Activated gamma-delta T cell treated with Interleukin-2 at 50 U/mL for 16 hours (primary cell): ENCODE measurements at places on chromosomes 4 and X.

GRCh38 chrX:120562569-120562926 lies 1.8 kb upstream of the CUL4B start:
- no peak for DNase-seq

- no peak for DNase-seq
Observed at GRCh38 chr4:119106036-119107000, 29.3 kb upstream of the MYOZ2 start.

- no peak for DNase-seq
Observed at GRCh38 chrX:113741744-113742143, 842.1 kb upstream of the HTR2C start.

DNA sequence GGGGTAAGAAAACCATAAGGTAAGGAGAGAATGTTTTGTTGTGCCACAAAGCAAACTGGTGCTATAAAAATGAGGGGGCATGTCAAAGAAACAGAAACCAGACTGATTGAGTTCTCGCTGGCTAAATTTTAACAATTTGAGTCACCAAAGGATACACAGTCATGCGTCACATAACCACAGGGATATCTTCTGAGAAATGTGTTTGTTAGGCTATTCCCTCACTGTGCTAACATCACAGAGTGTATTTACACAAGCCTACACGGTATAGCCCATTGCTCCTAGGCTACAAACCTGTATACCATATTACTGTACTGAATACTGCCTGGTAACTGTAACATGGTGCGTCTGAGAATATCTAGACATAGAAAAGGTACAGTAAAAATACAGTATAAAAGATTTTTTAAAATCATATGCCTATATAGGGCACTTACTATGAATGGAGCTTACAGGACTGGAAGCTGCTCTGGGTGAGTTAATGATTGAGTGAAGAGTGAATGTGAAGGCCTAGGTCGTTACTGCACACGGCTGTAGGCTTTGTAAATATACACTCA lies 50.1 kb downstream of the FBXW7 start:
- DNase-seq, result no peak

- no peak for DNase-seq
Observed at GRCh38 chr4:153472122-153473037, 6.2 kb downstream of the TMEM131L start.

- DNase-seq, result no peak
Observed at GRCh38 chr4:120007896-120008436, 58.7 kb downstream of the MAD2L1 start.

- no peak for DNase-seq
Observed at GRCh38 chrX:119469313-119469635, 1.0 kb downstream of the SLC25A5 start.

DNA sequence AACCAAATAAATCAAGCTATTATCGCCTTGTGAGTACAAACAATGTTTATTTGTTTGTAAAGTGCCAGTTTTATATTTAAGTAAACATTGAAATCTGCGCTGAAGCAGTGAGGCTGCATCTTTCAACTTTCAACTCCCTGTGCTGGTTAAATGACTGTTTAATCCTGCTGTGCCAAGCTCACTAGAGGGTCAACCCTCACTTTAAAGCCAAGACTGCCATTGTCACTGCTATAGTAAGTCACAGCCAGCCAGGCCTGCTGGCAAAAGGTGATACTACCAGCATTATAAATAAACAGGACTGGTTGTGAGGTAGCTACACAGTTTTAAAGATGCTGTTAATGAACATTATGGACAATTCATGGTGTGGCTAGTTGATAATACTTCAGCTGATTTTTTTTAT lies 34.6 kb downstream of the EFHC2 start:
- DNase-seq, result no peak

- DNase-seq, result no peak
Observed at GRCh38 chr4:14919785-14920184, 82.5 kb upstream of the CPEB2 start.

DNA sequence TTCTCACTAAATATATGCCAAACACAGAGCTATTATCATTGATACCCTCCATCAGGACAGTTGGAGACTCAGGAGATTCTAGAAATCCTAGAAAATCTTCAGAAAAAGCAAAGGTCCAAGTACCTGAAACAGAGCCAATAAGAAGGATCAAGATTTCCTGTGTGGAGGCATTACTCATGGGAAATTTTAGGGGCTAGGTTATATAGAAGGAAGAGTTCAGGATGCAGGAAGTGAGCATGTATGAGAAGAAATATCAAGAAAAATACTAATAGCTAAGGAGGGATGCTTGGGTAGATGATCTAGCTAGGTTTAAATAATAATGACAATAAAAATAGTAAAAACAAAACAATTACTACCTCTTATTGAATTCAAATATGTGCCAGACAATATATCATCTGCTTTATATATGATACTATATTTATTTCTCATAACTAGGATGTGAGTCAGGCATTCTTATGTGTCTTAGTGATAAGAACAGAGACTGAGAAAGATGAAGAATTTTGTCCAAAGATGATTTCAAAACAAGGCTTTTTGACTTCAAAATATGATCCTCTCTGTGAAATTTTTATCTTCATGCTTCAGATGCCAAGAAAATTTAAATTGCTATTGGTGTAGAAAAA lies 66.4 kb upstream of the HHIP start:
- DNase-seq, result no peak

GRCh38 chr4:2852481-2852921 lies 8.9 kb downstream of the ADD1 start:
- no peak for DNase-seq

DNA sequence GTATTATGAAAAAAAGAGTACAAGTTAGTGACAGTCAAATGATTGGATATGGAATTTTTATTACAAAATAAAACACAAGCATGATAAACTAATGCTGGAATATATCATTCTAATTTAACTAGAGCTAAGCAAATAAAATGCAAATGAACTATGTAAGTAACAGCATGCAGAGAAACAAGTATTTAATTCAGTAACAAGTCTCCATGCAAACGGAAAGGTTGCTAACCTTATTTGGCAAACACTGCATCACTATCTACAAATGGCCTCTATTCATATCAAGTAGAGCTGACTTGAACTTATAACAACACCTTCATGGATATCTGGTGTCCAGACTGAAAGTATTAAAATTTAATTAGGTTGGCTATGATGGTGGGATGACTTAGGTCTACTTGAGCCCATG lies 15.4 kb downstream of the PPM1K start:
- no peak for DNase-seq

GRCh38 chr4:48180234-48180633 lies 46.2 kb upstream of the TXK start:
- no peak for DNase-seq

DNA sequence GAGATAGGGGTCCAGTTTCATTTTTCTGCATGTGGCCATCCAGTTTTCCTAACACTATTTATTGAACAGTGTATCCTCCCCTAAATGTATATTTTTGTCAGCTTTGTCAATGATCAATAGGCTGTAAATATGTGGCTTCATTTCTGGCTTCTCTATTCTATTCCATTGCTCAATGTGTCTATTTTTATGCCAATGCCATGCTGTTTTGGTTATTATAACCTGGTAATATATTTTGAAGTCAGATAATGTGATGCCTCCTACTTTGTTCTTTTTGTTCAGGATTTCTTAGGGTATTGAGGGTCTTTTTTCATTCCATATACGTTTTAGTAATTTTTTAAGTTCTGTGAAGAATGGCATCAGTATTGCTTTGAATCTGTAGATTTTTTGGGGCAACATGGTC lies 8.7 kb upstream of the CXCL3 start:
- DNase-seq, result no peak

DNA sequence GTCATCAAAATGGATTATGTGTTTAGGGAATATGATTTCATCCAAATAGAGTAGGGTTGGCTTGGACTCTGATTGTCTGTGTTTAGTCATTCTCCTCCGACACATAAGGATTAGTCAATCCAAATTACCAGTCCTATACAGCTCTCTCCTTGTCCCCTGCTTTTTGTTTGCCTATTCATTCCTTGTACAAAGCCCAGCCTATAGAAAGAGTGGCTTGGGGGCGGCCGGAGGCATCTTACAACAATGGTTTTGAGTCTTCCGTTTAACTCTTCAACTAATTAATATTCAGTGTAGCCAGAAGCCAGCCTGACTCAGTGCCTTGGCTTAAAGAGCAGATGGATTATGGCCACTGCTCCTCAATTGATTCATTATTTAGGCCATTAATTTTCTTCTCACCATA lies 796.6 kb upstream of the POU3F4 start:
- DNase-seq, result no peak

GRCh38 chr4:123249821-123250220 lies 146.8 kb upstream of the SPRY1 start:
- DNase-seq, result no peak

- no peak for DNase-seq
Observed at GRCh38 chrX:118756101-118756500, 28.7 kb downstream of the IL13RA1 start.

GRCh38 chr4:159673221-159673620 lies 570.3 kb downstream of the RAPGEF2 start:
- no peak for DNase-seq

GRCh38 chr4:5658974-5659373 lies 49.4 kb downstream of the EVC2 start:
- no peak for DNase-seq

DNA sequence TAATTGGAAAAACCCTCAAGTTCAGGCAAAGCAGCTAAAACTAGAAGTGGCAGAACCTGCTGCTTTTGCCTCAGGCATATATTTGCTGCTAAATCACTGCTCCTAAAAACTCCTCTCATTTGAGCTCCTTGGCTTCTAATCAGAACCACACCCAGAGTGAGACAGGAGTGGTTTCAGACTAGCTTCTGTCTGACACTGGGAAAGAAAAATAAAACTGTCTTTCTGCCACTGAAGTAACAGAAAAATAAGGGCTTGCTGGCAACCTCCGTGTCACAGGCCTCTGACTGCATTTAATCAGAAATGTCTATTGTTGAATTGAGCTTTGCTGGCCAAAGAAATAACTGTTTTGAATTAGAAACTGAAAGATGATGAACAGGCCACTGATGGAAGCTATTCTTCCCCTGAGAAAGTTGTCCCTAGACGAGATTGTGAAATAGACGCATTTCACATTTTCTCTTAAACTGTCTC lies 52.1 kb upstream of the RAP2C start:
- no peak for DNase-seq

DNA sequence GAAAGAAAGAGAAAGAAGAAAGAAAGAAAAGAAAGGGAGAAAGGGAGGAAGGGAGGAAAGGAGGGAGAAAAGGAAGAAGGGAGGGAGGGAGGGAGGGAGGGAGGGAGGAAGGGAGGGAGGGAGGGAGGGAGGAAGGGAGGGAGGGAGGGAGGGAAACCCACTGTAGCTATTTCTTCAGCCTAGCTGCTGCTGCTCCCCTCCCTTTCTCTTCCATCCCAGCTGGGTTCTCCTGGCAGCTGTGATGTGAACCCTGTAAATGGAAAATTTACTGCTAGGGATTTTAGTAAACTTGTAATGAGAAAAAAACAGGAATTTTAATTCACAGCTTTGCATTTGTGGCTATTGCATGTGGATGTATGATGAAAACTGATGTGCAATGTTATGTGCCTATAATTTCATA lies 8.0 kb downstream of the NR0B1 start:
- no peak for DNase-seq

DNA sequence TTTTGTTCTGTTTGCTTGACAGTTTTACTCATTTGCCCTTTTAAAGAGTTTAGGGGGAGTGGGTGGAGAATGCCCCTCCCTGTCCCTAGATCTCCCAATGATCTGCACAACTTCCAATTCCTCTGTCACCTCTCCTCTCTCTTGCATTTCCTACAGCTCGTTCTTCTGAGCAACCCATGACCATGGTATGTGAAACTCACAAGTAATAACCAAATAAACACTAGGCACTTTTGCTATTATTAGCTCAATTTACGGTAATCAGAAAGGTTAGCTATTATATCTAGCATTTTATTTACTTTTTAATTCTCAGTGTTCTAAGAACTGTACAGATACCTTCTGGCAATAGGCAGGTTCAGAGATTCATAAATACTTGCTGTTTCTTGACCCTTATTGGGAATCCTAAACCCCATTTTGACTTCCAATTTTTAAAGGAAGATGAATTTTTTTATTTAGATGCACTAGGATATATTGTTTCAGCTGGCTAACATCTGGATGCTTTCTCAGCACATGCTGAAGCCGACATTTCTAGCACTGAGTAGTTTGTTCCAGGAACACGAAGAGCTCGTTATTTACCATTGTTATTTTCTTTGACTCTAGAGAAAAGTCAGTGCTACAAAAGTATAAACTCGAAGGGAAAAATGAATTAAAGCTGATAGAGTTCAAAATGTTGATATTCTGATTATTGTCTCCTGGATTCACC lies 194.7 kb upstream of the TLL1 start:
- no peak for DNase-seq

DNA sequence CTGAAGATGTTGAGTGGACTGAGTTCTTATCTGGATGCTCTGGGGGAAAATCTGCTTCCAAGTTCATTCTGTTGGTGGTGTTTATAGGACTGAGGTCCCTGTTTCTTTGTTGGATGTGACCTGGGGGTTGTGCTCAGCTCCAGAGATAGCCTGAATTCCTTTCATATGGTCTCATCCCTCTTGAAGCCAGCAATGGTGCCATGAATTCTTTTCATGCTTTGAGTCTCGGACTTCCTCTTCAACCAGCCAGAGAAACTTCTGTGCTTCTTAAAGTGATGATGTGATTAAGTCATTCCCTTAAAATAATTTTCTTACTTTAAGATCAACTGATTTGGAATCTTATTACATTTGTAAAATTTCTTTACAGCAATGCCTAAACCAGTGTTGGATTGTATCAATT lies 233.8 kb upstream of the UGT8 start:
- no peak for DNase-seq
